H7 (cell line): ENCODE measurements at places on chromosomes 6 and 20. TPM values are rescaled to one million over a fixed set of nuclear protein-coding genes. Genes with fewer than 3 reads are reported as not detected.
A peak's percentile ranks its signal among the peaks of the same experiment; 100 is the strongest.

The MMP24 gene
- total RNA-seq: 14.8 and 21.1 TPM in 2 replicates

The CNR1 gene
- total RNA-seq: 2.2 and 6.0 TPM in 2 replicates

The CFB gene
- total RNA-seq: not detected in 2 replicates

DNA sequence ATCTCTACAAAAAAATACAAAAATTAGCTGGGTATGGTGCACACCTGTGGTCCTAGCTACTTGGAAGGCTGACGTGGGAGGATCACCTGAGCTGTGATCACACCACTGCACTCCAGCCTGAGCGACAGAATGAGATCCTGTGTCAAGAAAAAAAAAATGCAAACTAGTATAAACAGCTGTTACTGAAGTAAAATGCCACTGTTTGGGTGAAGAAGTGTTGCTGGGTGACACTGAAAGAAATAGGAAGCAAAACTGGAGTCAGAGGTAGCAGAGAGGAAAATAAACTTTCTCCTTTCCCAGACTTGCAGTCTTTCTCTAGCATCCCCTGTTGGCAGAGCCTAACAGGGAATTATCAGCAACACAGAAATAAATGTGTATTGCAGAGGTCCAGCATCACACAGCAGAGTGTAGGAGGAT is 241.2 kb upstream of the PREP start:
- DNase-seq: no peak

DNA sequence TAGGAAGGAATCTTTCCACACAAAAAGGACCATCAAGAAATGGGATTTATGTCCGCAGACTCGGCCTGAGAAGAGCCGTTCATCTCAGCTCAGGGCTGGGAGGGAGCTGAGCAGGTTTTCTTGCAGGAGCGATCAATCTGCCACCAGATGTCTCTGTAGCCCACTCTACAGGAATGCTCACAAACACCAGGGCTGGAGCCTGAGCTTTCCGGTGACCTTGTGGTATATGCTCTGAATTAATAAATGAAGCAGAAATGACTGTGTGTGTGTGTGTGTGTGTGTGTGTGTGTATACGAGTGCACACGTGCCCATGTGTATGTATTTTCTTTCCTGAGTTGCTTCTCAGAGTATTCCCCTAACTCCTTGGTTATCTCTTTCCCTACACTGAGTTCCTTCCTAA is 12.0 kb downstream of the CD83 start:
- peak; percentile 75 for DNase-seq

GRCh38 chr6:136989571-136990241 is 55.1 kb downstream of the IL20RA start:
- peak; percentile 76 for DNase-seq

DNA sequence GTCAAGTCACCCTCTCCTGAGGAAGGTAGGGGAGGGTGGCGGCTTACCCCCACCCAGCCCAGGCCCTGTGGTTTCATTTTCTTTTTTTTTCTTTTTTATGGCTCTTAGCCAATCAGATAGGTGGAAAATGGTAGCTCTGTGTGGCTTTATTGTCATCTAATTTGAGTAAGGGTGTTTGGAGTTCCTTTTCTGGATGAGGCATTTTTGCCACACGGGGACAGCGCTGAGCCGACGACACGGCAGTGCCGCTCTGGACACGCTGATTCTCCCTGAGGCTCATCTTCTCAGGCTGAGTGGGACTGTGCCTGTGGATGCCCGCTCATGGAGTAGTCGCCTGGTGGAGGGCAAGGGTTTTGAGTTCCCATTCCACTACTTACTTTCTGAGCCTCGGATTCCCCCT is 37.6 kb upstream of the ANGPT4 start:
- DNase-seq: peak; percentile 60

DNA sequence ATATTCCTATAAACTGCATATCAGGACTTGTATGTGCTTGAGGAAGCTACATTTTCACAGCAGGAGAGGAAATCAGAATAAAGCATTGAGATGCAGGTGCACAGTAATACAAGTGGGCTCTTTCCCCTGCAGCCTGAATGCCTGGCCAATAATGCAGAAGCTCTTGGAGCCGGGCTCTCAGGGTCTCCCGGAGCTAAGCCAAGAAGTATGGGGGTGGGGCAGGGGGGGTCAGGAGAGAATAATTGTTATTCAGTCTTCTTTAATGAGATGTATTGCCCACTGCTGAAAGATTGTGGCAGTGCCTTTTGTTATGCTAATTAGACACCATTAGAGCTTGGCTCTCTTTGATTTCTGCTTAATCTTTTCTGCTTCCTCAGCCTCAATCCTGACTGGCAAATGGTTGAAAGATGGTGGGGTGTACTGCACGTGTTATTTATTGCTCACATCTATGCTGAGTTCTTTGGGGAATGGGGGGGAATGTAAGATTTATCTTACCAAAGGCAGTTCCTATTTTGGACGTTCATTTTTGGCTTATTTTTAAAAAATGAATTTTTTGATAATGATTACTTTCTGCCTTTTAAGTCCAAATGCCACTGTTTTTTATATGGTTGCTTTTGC is 407.6 kb upstream of the SOX4 start:
- peak; percentile 75 for DNase-seq
